Ascending aorta (tissue), 2 donors: ENCODE measurements at places on chromosomes 1 and 21. TPM values are rescaled to one million over a fixed set of nuclear protein-coding genes. Genes with fewer than 3 reads are reported as not detected.

Gene TSEN15
- 14.3 TPM for total RNA-seq

Gene F13B
- not detected for total RNA-seq

Gene FCGR2B
- total RNA-seq: 14.5 TPM

Gene CIART
- total RNA-seq: 0.64 TPM

DNA sequence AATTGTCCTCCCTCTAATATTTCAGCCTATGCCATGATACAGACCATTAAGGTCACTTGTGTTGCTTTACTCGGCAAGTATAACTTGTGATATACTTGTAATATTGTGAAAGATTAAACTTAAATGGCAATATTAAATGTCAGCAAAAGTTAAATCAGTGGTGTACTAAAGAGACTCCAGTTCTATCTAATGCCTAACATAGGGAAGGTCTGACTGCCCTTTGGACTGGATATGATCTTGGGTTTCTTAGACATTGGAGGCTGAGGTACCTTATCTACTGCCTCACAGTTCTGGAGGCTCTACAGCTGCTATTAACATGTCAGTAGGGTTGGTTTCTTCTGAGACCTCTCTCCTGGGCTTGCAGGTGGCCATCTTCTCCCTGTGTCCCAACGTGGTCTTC is 89.9 kb downstream of the MT1HL1 start:
- no peak for DNase-seq
- H3K27me3 ChIP-seq: no peaks in the 10 kb centered on the region
- no peak overlapping the region for H3K27ac ChIP-seq
- no peaks in the 10 kb centered on the region for H3K36me3 ChIP-seq
- H3K4me3 ChIP-seq: no peak overlapping the region

DNA sequence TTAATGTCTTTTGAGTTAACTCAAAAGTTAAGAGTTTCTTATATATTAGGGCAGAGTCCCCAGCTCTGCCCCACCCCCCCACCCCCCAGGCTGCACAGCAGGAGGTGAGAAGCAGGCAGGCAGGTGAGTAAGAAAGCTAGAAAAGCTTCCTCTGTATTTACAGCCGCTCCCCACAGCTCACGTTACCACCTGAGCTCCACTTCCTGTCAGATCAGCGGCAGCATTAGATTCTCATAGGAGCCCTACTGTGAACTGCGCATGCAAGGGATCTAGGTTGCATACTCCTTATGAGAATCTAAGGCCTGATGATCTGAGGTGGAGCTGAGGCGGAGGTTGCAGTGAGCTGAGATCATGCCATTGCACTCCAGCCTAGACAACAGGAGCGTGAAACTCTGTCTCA is 81.9 kb downstream of the SIM2 start:
- no peaks in the 10 kb centered on the region for H3K4me1 ChIP-seq
- H3K36me3 ChIP-seq: no peaks in the 10 kb centered on the region

DNA sequence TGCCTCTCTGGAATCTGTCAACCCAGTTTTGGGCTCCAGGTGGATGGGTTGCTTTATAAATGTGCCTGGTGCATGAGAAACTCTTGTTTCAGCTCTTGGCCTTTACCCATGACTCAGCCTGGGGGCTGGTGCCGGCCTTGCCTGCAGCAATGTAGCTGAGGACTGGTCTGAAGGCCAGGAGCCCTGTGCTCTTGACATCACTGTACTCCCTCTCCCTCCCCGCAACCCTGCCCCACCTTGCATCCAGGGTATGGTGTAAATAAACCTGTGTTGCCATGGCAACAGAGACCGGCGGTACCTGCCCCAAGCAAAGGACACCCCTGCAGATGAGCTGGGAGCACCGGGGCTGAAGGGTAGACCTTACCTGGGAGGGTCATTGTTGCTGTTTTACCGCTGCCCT is 13.3 kb downstream of the FAM151A start:
- no peak overlapping the region for H3K4me3 ChIP-seq
- peaks cover 1% of the 10 kb centered on the region for H3K36me3 ChIP-seq
- H3K27ac ChIP-seq: peak overlapping the region; percentile 2

DNA sequence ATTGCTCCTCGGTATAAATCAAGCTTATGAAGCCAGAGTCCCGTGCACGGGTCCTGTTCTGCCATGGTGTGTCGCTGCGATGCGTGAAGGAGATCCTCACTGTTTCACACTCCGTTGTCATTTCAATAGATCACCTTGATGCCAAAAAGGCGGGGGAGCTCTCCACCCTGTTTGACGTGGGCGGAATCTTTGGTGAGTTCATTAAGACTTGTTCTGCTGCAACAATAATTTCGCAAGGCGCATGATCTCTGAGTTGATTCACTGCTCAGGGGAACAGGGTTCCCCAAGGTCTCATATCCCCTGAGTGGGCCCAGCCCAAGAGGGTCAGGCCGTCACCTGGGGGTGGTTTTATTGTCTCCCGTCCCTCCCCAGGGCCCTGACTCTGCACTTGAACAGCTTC is 50.0 kb downstream of the SLC37A1 start:
- DNase-seq: no peak
- no peak overlapping the region for H3K4me3 ChIP-seq
- no peak overlapping the region for H3K27ac ChIP-seq
- peaks cover 19% of the 10 kb centered on the region for H3K36me3 ChIP-seq
- no peaks in the 10 kb centered on the region for H3K4me1 ChIP-seq
- H3K27me3 ChIP-seq: no peaks in the 10 kb centered on the region

GRCh38 chr1:114037962-114038816 is 58.9 kb downstream of the OLFML3 start:
- no peak overlapping the region for H3K27ac ChIP-seq
- H3K4me1 ChIP-seq: no peaks in the 10 kb centered on the region
- H3K4me3 ChIP-seq: no peak overlapping the region
- peak; percentile 2 for DNase-seq

DNA sequence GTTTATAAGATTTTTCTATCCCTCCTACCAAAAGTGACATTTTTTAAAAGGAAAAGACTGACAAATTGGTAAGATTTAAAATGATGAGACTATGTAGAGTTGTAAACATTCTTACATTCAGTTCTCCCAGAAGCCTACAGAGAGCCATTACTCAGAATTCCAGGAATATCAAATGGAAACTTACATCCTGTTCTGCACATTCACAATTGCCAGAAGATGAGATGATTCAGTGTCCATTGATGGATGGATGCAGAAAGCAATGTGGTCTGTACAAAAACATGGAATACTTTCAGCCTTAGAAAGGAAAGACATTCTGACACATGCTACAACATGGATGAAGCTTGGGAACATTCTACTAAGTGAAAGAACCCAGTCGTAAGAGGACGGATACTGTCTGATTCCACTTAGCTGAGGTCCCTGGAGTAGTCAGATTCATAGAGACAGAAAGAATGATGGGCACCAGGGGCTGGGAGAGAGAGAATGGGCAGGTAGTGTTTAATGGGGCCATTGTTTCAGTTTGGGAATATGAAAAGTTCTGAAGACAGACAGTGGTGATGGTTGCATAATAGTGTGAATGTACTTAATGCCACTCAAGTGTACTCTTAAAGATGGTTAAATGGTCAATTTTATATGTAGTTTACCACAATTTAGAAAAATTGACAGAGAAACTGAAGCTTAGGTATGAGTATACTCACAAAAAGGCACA is 16.6 kb downstream of the MX1 start:
- no peaks in the 10 kb centered on the region for H3K27me3 ChIP-seq
- H3K4me1 ChIP-seq: no peaks in the 10 kb centered on the region
- peaks cover 53% of the 10 kb centered on the region for H3K36me3 ChIP-seq
- no peak overlapping the region for H3K27ac ChIP-seq

- H3K4me3 ChIP-seq: no peak overlapping the region
- DNase-seq: no peak
- H3K27ac ChIP-seq: no peak overlapping the region
- H3K4me1 ChIP-seq: no peaks in the 10 kb centered on the region
Measured at GRCh38 chr1:15540186-15540585, 13.5 kb downstream of the DNAJC16 start.

DNA sequence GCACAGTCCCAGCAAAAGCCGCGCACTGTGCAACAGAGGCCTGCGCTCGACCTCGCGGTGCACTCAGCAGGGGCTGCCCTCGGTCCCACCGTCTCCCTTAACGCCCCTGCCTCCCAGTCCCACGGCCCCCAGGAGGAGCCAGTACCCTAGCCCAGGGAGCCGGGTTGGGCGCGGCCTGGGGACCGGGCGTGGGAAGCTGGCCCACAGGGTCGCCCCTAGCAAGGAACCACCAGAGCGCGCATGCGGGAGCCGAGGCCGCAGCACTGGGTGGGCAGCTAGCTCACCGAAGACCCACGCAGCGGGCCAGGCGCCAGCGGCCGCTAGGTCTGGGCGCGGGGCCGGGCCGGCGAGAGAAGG is 21.6 kb upstream of the ZNF678 start:
- H3K4me1 ChIP-seq: peaks cover 8% of the 10 kb centered on the region
- H3K36me3 ChIP-seq: no peaks in the 10 kb centered on the region
- H3K4me3 ChIP-seq: peak overlapping the region; percentile 98
- H3K27me3 ChIP-seq: no peaks in the 10 kb centered on the region
- no peak for DNase-seq
- H3K27ac ChIP-seq: peak overlapping the region; percentile 79
